ENCODE measurements at places on chromosomes 6 and 20.
A peak's percentile ranks its signal among the peaks of the same experiment; 100 is the strongest.

- DNase-seq: no peak
These were observed 19.3 kb upstream of the NEDD9 start for GRCh38 chr6:11251553-11252360.

DNA sequence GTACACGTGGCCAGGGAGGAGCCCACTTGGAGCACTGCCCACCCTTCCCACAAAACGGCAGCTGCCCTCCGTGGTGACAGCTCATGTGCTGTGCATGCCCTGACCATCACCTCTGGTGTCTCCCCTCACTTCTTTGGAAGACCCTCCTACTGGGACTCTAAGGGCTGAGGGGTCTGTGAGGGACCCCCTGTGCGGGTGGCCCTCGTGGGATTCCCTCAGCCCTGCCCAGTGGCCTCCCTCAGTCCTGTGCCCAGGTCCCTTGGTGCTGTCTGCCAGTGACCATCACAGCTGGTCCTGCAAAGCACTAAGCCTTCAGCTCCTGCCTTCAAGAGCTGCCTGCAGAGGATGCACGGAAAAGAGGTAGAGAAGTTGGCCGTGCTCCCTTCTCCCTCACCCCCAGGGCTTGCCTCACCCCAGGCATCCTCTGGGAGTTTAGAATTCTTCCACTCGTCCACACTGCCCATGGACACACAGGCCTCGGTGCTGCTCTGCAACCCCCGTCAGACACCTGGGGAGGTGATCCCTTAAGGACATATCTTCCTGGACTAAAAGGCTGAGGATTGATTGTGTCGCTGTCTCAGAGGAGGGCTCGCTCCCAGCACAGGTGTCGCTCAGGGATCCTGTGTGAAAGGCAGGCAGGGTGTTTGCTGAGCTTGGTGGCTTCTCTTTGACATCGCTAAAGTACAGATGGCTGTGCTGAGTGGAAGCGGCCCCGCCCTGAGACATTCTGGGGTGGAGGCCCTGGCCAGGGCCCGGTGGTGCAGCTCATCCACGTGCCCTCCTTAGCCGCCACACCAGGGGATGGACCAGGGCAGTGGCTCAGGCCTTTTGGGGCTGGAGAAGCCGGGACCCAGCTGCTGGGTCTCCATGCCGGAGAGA lies 119.5 kb upstream of the FRMD1 start:
- no peak for DNase-seq

DNA sequence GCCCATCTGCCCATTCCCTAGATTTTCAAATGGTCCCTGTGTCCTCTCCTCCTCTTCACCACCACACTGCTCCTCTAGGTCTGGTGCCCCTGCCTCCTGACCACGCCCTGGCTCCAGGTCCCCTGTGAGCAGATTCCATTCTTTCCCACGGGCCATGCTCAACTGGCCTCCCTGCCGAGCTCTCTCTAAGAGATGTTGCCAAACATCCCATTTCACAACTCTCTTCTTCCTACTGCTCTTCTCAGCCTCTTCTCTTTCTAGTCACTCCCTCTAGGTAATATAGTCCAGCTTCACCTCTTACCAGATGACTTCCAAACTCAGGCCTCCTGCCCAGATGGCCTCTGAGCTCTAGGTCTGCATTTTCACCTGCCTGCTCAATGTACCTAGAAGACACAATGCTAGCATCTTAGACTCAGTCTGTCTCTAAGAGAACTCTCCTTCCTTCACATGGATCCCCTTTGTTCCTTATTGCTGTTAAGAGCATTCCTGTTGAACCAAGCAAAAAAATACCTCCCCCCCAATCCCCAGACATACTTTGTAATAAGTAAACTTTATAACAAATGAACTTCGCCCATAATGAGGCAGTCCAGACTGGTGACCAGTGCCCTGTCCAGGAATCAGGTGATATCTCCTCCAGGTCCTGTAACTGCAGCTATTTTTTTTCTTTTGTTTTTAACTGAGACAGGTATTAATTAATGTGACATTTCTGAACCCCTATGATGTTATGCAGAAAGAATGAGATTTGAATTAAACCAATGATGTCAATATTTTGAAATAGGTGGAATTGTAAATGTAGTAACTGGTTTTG lies 79.0 kb downstream of the LYRM4 start:
- no peak for DNase-seq

- DNase-seq: no peak
These were observed 769 bp upstream of the TRPC4AP start for GRCh38 chr20:35093267-35093884.

DNA sequence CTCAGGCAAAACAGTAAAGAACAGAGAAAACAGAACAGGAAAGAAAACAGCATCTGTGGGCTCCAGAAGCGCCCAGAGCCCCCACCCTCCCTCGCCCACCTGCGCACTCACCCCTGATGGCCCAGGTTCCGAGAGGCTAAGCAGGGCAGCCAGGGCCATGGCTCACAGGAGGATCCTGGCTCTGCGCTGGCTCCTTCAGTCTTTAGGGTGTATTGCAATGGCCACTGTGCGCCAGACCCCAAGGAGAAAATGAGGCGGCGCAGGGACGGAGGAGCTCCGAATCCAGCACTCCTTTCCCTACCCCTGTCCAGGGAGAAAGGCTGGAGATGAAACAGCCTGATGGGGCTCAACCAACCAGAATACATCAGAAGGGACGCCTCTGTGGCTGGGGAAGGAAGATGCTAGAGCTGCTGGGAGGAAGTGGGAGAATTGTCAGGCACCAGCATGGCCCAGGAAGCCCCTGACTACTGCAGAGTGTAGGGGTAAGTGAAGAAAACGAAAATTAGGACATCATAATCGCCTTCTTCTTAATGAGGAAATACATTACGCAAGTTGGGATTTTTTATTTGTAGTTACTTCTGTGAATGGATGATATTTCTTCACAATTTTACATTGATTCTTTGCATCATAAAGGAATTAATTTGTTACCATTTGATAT lies 49.0 kb downstream of the COL11A2 start:
- DNase-seq: no peak

DNA sequence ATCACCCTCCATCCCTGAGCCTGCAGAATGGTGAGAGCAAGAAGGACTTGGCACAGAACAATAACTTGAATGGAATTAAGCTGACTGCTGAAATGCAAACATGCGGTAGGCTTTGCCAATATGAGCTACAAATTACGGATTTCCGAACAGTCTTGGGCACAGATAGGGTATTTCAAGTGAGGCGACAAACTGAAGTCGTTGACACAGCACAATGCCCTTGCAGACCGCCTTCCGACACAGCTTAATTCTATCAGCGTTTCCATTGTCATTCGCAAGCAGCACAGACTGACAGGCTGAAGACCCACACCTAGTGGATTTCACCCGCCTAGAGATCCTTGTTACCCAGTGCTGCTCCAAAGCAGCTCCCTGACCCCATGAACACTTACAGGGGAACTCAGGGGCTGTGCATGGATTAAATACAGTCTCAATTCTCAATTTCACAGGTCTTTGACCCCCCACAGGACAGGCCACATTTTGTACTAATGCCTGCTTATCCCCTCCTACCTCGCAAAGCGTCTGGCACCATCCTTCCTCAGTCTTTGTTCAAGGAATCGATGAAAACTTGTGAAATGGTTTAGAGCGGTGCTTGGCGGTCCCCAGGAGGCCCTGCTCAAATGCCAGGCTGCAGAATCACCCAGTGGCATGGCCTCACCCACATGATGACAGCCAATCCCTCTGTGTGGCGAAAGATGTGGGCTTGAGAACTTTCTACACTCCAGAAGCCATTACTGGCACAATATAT lies 34.6 kb downstream of the RAMACL start:
- DNase-seq: no peak

DNA sequence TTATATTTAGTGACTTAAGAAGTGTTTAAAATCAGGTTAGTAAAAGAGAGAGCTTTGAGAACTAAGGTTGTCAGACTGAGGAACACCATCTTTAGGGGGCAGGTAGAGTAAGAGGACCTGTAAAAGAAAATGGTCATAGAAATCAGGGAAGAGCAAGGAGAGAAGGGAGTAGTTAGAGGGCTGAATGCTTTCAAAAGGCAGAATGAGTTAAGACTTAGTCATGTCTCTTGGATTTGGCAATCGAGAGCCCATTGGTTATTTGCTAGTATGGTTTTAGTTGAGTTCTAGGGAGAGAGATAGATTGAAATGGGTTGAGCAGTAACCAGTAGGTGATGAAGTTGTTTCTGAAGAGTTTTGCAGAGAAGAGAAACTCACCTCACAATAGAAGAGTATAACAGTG lies 51.1 kb downstream of the RALGAPB start:
- DNase-seq: no peak

- peak; percentile 75 for DNase-seq
These were observed at the start of gene TMEM242 for GRCh38 chr6:157323255-157323965. Gene TMEM242, minus strand, starts transcription at chr6:157323519. Its CDS starts 20 bp downstream, at chr6:157323499.

DNA sequence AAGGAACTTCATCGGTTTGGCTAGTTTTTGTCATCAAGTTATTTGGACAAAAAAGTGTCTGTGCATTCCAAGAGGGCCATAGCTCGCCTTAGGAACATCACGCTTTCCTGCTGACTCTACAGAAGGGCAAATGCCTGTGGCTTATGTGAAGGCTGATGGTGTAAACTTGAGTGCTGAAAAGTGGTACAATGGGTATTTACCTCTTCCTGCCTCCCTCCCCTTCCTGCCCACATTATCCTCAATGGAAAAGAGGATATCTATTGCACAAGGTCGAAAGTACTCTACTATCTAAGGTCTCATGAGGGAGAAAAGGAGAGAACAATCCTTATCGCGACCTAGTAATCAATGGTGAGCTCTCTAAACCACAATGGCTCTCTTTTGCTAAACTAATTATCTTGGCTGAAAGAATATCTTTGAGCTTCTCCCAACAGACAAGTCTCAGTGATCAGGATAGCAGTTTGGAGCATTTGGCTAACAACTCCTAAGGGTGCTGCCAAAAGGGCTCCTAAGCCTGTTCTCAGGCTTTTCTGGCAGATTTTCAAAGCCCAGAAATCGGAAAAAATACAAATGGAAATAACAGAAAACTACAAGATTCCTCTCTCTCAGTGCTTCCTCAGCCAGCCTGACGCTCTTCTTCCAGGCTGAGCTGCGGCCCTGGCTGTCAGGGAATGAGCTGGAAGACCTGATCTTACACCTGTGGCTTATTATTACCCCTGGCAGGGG lies 42.6 kb upstream of the ENPP1 start:
- DNase-seq: no peak
